Naive B cell (primary cell): ENCODE measurements at places on chromosomes 12 and 14. TPM values are rescaled to one million over a fixed set of nuclear protein-coding genes. Genes with fewer than 3 reads are reported as not detected.

Gene PYGL
- 0.13 TPM for polyA plus RNA-seq

Gene A2M
- not detected for polyA plus RNA-seq

Gene ITGB7
- 95.8 TPM for polyA plus RNA-seq

DNA sequence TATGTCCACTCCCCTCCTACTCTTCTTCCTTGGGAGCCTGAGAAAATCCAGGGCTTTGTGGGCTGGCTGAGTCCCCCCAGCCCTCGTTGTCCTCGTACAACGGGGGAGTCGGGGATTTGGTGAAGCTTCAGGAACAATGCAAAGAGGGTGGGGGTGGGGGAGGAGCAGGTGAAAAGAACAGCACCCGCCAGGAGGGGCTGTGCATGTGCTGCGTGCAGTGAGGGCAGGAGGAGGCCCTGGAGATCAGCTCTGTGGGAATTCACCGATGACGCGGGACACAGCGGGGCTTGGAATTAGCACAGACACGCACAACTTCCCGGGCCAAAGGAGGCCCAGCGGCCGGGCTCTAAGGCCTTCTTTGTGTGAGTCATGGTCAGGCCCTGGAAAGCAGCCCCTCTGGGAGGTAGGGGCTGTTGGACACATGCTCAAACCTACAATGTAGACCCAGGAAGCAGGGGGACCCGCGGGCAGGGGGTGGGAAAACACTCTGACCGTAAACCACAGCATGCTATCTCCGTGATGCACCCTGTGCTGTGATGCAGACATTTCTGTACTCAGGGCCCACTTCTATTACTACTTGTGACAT is 32.8 kb downstream of the RBM19 start:
- no peak overlapping the region for H3K4me3 ChIP-seq
- no peak for DNase-seq
- peaks cover 26% of the 10 kb centered on the region for H3K36me3 ChIP-seq
